ENCODE measurements at places on chromosomes 11 and 22.

- no peak for DNase-seq
These were observed 79.9 kb downstream of the AMBRA1 start for GRCh38 chr11:46513934-46514342.

DNA sequence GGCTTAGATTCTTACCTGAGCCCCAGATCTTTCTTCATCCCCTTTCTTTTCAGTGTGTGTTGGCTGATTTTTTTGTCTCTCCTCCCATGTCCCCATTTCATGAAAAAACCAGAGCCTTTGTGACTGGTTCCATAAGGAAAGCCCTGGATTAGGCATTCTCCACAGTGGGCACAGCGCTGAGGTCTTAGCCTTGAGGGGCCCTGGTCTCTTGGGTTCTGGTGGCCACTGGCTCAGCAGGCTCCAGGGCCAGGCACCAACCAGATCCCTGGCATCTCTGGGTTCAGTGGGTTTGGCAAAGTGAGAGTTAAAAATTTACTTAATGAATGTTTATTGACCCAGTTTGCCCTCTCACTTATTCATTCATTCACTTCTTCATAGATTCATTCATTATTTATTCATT is 49.5 kb upstream of the ACCSL start:
- no peak for DNase-seq

- peak; percentile 68 for DNase-seq
These were observed 64.2 kb downstream of the MED15 start for GRCh38 chr22:20571531-20572007.

- no peak for DNase-seq
These were observed 54.4 kb downstream of the SLC17A6 start for GRCh38 chr11:22392561-22392960.

DNA sequence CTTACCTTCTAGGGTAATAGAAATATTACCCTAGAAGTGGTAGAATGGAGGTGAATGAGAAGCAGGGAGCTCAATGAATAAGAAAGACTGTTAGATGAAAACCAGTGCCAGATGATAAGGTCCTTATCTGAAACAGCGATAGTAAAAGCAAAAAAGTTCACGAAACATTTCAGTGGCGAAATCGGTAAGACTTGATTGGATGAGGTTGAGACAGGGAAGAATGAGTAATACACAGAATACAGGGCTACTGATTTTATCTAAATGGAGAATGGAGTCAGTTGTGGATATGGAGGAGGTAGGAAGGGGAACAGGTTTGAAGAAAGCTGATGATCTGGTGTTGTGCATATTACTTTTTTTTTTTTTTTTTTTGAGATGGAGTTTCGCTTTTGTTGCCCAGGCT is 96.5 kb downstream of the GALNT18 start:
- no peak for DNase-seq

DNA sequence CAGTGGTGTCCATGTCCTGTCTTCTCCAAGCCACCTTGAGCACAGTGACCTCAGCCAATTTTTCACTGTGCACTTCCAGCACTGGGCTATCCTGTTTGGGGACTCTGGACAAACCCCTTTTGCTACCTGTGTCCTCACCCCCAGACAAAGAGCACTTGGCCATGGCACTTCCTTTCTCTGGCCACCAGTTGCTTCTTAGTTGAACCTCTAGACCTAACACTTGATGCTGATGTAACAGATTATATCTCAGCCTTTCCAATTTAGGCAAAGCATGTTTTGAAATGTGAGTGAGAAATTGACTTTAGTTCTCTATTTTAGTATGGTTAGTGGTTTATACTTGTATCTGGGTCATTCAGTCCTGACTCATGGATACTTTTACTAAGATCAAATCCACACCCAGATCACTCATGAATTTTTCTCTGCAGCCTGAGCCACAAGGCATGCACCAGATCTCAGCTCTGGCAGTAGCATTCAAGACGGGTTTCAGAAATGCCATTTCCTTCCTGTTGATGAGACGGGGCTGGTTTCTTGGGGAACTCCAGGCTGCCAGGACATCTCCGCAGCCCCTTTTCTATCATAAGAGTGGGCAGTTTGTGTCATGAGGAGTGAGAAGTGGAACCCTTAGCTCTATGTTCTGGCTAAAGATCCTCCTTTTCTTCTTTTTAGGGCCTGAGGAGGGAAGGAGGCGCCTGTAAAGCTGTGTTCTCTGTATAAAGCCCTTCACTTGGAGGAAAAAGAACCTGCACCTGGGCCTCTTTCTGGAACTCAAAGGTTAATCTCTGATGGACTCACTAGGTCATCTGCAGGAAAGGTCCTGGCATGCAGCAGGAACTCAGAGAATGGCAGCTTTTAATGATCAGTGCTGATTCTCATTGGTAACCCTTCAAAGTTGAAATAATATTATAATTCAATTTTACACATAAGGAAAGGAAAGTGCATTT is 185.6 kb upstream of the TENM4 start:
- DNase-seq = no peak

GRCh38 chr11:35850191-35850590 is 93.7 kb upstream of the LDLRAD3 start:
- DNase-seq = no peak

- DNase-seq = no peak
These were observed 24.8 kb downstream of the ARHGAP32 start for GRCh38 chr11:129167315-129167714.

DNA sequence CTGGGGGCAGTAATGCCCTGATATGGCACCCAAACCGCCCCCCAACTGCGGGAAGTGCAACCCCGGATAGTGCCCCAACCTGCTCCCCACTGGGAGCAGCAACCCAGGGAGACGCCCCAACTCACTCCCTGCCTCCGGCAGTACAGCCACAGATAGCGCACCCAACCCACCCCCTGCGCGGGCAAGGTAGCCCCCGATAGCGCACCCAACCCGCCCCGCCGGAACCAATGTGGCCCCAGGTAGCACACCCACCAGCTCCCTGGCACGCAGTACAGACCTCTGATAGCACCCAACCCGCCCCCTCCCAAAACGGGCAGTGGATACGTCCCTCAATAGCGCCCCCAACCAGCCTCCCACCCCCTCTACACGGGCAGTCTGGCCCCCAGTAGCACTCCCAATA is 3.8 kb upstream of the RFPL3 start:
- DNase-seq = no peak

- DNase-seq = no peak
These were observed 12.0 kb upstream of the SPI1 start for GRCh38 chr11:47390422-47390760.

DNA sequence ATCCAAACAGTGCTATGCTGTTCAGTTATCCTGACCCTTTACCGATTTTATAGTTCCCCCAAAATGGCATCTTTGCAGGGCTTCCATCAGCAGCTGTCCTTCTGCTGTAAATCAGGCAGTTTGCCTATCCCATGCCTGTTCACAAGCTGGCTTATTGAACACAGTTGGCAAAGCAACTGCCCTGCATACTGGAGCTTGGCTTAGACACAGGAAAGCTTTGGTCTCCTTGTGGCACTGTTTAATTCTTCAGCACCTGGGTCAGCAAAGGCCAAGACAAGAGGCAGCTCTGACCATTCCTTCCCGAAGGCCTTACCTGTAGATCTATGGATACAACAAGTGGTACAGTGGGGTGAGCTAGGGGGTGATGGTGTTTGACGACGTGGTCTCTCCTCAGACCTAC is 32.2 kb downstream of the TSPAN18 start:
- DNase-seq = no peak

GRCh38 chr11:67349036-67349435 is 4.3 kb downstream of the POLD4 start:
- DNase-seq = no peak

DNA sequence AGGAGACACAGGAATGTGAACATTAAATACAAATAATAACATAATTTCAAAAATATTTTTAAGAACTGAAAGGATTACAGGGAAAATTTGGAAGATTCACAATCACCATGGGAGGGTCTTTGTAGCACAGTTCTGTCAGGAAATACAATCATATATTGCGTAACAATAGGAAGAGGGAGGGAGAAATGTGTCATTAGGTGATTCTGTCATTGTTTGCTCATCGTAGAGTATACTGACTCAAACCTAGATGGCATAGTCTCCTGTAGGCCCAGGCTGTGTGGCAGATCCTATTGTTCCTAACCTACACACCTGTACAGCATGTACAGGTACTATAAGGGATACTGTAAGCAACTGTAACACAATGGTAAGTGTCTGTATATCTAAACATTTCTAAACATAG is 330.4 kb downstream of the BRD1 start:
- no peak for DNase-seq

GRCh38 chr11:31865606-31866300 is 54.6 kb upstream of the PAX6 start:
- DNase-seq = no peak

- DNase-seq = no peak
These were observed 70.1 kb downstream of the ARL14EP start for GRCh38 chr11:30393012-30393411.

DNA sequence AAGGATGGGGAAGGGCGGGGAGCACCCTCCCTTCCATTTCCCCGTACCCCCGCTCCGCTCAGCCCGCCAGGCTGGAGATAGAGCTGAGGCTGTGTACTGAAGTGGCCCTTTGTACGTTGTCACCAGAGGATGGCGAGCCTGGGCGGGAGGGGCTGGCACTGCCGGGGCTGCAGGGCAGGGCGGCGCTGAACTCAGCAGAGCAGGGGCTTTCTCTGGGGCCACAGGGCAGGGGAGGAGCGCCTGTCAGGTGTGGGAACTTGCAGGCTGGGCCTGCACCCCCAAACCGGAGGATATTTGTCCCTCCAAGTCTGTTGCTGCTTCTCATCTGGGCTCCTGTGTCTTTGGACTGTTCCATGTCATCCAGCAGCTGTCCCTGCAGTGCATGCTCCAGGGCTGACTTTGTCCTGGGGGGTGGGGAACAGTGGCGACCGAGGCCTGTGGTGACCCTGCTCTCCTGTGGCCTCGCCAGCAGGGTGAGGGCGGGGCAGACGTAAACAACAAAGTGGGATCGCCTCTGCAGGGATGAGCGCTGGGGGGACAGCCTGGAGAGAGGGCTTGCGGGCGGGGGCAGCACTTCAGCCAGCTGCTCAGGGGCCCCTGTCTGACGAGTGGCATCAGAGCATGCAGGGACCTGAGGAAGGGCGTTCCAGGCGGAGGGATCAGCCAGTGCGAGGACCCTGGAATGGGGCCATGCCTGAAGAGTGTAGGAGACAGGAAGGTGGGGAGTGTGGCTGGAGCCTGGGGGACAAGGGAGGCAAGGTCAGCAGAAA is 13.1 kb downstream of the MGAT3 start:
- DNase-seq = no peak

DNA sequence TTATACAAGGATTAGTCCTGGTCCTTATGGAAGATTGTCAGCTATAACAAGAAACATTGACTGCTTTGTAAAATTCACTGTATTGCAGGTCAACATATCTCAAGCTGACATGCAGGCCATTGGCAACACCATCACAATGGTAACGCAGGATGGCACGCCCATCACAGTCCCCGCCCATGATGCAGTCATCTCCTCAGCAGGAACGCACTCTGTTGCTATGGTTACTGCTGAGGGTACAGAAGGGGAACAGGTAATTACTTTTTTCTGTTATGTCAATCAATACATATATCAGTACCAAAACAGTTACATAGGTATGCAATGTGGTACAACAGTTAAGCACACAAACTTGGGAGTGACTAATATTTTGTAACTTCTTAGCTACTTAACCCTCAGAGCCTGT is 55.3 kb downstream of the ZNF143 start:
- DNase-seq = no peak

GRCh38 chr22:38411016-38411415 is 44.0 kb downstream of the KCNJ4 start:
- DNase-seq = no peak

- DNase-seq = no peak
These were observed 67.0 kb downstream of the ARHGAP20 start for GRCh38 chr11:110645253-110645652.

GRCh38 chr11:75314771-75315438 is 36.6 kb downstream of the ARRB1 start:
- no peak for DNase-seq

GRCh38 chr11:45209891-45210699 is 63.7 kb downstream of the PRDM11 start:
- DNase-seq = no peak

DNA sequence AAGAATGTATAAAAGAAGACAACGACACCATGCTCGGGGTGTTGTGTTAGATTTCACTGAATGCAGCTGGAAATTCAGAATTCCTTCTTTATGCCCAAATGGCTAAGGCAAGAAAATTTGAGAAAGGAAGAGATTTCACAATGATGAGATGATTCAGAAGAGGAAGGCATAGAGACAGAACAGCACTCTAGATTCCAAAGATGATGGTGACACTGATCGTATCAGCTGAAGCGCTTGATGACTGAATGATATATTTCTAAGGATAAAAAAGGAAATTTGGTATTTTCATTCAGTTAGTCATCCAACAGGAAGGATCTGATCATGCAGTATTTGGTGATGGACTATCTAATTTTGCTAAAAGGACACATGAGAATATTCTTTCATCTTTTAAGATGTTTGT is 189.2 kb downstream of the EFCAB6 start:
- DNase-seq = no peak

DNA sequence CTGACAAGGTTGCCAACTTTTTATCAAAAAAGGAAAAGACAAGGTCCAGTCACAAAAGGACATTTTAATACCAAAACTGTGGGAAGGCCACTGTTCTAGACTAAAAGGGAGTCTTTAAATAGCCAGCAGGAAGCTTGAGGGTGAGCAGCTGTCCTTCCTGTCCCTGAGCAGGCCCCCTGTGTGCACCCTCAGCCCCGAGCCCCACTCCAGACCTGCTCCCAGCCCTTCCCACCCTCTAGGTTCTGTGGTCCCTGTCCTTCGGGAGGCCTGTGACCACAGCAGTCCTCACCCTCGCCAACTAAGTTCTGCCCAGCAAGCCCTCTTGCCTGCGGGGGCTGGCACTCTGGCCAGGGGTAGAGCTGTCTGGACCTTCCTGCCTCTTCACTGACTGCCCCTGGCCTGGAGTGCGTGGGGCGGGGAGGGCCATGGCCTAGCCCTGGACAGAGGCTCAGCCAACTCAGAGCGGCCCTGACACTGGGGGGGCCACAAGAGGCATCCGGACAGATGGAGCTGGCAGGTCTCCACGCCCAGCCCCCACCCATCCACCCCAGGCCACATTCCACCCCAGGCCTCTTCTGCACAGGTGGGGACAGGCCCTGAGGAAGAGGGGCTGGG is 1.6 kb upstream of the PLXNB2 start:
- no peak for DNase-seq

GRCh38 chr11:109731451-109731850 is 309.5 kb downstream of the C11orf87 start:
- DNase-seq = no peak

GRCh38 chr11:58222721-58223120 is 6.0 kb downstream of the OR10Q1 start:
- no peak for DNase-seq

DNA sequence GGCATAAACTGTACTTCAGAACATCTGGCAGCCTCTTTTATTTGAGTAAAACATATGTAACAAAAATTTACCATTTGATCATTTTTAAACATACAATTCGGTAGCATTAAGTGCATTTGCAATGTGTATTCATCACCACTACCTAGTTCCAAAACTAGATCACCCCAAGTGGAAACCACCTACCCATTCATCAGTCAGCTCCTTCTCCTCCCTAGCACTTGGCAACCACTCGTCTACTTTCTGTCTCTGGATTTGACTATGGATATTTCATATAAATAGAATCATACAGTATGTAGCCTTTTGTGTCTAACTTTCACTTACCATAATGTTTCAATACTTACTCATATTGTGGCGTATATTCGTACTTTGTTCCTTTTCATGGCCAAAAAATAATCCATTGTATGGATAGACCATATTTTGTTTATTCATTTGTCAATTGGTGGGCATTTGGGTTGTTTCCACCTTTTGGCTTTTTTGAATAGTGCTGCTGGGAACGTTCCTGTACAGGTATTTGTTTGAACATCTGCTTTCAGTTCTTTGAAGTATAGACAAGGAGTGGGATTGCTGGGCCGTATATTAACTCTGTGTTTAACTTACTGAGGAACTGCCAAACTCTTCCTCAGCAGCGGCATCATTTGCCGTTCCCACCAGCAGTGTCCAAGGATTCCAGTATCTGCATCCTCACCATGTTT is 27.2 kb upstream of the ADORA2A start:
- DNase-seq = no peak

Data from stimulated activated CD4-positive, alpha-beta T cell treated with anti-CD3 and anti-CD28 coated beads, Interleukin-4, amount 100 ng/mL, for 1 hour (primary cell).